ENCODE measurements at places on chromosomes 13 and 19.

DNA sequence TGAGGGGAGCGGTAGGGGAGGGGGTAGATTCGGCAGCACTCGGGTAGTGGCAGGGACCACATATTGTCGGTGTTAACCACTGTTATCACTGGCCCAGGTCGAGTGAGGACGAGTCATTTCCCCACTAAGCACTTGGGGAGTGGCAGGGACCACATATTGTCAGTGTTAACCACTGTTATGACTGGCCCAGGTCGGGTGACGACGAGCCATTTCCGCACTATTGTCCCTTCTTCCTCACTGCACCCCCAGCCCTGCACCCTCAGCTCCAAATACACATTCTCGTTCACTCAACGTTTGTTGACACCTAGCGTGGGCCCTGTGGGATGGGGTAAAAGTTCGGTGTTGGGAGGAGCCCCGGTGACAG, 467 bp upstream of the CLN5 start:
- H3K36me3 ChIP-seq, result peaks cover 3% of the 10 kb centered on the region
- peaks cover 31% of the 10 kb centered on the region for H3K4me1 ChIP-seq
- H3K4me3 ChIP-seq, result peak overlapping the region; percentile 99
- H3K27ac ChIP-seq, result no peak overlapping the region

DNA sequence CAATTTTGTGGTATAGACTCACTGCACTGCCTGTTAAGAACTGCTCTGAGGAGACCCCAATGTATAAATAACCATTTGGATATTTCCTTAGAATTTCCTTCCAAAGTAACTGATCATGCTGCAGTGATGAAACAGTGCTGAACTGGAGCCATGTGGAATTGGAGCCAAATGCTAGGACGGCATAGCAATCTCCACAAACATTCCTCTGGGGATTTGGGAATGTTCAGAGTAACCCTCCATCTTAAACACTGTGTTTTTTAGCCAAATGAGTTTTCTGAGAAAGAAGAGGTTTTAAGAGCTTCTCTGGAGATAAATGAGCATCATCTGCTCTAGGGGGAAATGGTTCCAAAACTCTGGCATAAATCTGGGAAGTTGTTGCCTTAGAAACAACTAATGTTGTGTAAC, 98.2 kb downstream of the OLFM4 start:
- H3K4me1 ChIP-seq, result no peaks in the 10 kb centered on the region
- no peak for DNase-seq

- peak; percentile 90 for DNase-seq
- H3K27ac ChIP-seq, result peak overlapping the region; percentile 100
Measured at GRCh38 chr19:14006766-14007562, 844 bp upstream of the RFX1 start.

GRCh38 chr13:114023716-114024602, 50.1 kb upstream of the C13orf46 start:
- H3K27ac ChIP-seq, result peak overlapping the region; percentile 22
- H3K27me3 ChIP-seq, result no peaks in the 10 kb centered on the region
- no peaks in the 10 kb centered on the region for H3K36me3 ChIP-seq
- peaks cover 38% of the 10 kb centered on the region for H3K4me1 ChIP-seq

DNA sequence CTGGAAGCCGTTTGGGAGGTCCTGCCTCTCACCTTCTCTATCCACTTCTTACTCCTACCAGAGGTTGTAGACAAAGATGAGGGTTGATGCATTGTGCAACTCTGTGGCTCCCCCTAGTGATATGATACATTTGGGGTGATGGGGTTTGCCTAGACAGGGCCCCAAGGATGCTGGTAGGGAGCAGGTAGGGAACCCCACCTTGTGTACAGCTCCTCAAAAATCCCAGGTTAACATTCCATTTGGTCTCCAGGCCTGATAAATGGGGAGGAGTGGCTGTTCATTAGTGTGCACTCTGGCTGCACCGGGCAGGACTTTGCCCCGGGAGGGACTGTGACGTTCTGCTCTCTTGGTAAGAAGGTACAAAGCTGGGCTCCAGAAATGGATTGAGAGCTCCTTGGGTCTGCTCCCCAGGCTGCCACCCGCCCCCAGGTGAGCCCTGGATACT, 19.2 kb downstream of the SIGLEC8 start:
- H3K27me3 ChIP-seq, result peaks cover 28% of the 10 kb centered on the region
- DNase-seq, result no peak
- H3K4me1 ChIP-seq, result no peaks in the 10 kb centered on the region

DNA sequence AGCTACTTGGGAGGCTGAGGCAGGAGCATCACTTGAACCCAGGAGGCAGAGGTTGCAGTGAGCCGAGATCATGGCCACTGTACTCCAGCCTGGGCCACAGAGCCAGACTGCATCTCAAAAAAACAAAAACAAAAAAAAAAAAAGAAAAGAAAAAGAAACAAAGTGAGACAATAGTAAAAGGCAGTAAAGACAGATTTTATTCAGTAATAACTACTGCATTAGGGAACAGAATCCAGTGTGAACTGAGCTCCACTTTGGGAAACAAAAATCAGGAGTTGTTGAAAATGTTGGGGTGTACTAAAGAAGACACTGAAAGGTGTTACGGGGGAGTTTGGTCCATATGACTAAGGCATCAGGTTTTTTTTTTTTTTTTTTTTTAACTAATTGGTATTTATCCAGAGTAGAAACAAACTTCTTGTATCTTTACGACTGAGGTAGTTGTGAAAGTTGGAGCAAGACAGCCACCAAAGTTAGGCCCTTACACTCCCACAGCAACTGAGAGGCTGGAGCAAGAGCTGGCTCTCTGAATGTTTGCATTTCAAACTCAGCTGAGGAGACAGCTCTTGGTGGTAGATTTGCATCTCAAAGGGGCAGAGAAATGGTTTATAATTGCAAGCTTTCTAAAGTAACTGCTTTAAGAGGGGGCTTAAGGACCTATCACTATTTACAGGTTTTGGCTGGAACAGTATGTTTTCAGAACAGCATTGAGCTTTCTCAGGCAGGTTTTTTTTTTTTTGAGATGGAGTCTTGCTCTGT, 24.2 kb downstream of the ZNF607 start:
- peaks cover 9% of the 10 kb centered on the region for H3K4me1 ChIP-seq
- H3K36me3 ChIP-seq, result peaks cover 72% of the 10 kb centered on the region
- no peak overlapping the region for H3K27ac ChIP-seq
- DNase-seq, result no peak

DNA sequence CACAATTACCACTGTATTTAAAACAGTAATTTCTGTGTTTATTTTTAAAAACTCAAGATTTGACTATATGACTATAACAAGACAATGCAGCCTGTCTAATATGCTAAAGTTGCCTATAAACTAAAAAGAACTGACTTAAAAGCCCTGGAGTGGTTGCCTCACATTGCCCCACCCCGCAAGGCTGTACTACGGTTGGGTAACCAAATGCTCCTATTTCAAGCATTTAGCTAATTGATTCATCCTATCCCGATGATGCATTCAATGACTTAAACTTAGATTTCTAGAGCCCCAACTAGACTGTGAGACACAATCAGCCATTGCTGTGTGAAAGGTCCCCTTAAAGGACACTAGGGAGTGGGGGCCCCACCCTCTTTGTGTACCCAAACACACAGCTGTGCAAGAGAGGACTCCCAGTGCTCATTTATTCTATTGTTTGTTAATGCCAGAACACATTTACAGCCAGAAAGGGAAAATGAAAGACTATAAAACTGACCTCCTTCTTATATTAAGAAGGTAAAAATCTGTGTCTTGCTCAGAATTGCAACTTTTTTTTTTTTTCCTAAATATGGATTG, 66.9 kb downstream of the MIPEP start:
- H3K27ac ChIP-seq, result no peak overlapping the region
- H3K27me3 ChIP-seq, result no peaks in the 10 kb centered on the region

DNA sequence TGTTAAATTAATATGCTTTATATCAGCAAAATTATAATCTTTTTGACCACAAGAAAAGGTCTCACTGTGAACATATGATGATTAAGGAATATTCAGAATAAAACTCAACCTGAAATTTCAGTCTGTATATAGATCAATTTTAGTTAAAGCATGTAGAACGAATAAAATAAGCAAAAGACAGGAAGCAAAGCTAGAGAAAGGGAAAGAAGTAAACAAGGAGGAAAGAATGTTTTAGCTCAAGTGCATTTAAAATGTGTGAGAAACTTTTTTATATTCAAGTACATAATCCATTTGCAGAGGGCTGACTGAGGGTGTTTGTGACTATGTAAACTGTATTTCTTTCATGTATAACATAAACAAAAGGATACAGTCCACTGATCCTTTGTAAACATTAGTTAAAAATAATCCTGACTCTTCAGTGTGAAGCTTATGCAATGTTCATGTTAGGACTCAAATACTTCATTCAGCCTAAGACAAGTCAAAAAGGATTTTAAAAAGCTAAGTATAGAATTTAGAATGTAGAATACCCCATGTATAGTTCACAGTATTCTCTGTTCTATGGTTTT, 472.1 kb downstream of the DIAPH3 start:
- H3K4me3 ChIP-seq, result no peak overlapping the region
- DNase-seq, result no peak
- H3K4me1 ChIP-seq, result peaks cover 12% of the 10 kb centered on the region

- H3K4me1 ChIP-seq, result no peaks in the 10 kb centered on the region
- H3K36me3 ChIP-seq, result no peaks in the 10 kb centered on the region
- H3K27ac ChIP-seq, result no peak overlapping the region
- no peak for DNase-seq
- H3K27me3 ChIP-seq, result no peaks in the 10 kb centered on the region
Measured at GRCh38 chr13:38830442-38831045, 143.7 kb downstream of the FREM2 start.

DNA sequence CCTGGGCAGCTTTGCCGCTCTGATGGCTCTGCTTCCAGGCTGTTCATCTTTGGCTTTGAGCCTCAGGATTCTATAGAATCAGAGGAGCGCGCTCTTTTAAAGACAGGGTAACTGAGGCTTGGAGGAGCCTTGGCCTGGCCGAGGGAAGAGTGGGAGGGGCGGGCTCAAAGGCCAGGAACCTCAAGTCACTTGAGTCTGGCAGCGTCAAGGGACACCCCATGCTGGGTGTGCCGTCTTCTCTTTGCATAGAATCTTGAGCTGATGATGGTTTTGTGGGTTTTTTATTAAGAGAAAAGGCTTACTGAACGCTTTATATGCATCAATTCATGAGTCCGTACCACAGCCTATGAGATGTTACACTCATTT, 1.1 kb downstream of the PGLS start:
- DNase-seq, result no peak
- peak overlapping the region; percentile 90 for H3K4me3 ChIP-seq
- peaks cover 37% of the 10 kb centered on the region for H3K36me3 ChIP-seq
- H3K27me3 ChIP-seq, result peaks cover 3% of the 10 kb centered on the region

DNA sequence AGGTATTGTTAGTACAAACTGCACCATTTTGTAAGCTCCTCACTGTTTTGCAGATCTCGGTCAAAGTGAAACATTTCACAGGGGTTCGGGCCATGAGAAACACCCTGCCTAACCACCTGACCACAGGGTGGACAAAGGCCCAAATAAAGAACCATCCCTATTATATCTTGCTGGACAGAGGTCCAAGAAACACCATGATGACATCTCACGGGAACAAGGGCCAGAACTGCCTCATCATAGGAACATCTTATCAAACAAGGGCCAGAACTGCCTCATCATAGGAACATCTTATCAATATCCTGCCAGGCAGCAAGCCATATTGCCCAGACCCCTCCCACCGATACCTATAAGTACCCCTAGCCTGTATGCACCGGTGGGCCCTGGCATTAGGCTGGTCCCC, 99.7 kb downstream of the PCDH9 start:
- H3K4me3 ChIP-seq, result no peak overlapping the region
- H3K36me3 ChIP-seq, result no peaks in the 10 kb centered on the region
- no peaks in the 10 kb centered on the region for H3K27me3 ChIP-seq
- no peak for DNase-seq

DNA sequence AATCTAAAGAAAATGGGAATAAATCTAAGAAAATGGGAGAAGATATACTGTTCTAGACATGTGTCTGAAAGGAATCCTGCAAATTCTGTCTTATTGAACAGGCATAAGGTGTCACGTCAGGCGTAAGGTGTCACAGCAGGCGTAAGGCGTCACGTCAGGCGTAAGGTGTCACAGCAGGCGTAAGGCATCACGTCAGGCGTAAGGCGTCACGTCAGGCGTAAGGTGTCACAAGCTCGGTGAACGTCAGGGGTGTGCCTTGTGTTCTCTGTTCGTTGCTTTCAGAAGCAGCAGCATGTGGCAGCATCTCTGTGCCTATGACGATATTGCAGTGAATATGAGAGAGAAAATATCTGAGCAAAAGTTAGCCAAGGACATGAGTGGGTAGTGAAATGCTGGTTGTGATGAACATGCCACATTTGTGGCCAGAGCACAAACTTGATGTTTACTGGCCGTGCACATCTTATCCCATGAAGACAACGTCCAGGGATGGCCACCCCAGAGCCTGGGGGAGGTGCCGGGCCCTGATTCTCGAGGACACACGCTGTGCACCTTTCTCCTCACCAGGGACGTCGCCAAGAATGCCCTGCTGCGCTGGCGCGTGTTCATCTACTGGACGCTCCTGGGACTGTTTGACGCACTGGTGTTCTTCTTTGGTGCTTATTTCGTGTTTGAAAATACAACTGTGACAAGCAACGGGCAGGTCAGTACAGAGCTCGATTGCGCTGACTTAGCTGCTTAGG, 107.0 kb upstream of the MCF2L start:
- no peak overlapping the region for H3K4me3 ChIP-seq
- H3K27ac ChIP-seq, result peak overlapping the region; percentile 29
- H3K27me3 ChIP-seq, result peaks cover 3% of the 10 kb centered on the region
- H3K36me3 ChIP-seq, result peaks cover 64% of the 10 kb centered on the region
- H3K4me1 ChIP-seq, result peaks cover 14% of the 10 kb centered on the region

DNA sequence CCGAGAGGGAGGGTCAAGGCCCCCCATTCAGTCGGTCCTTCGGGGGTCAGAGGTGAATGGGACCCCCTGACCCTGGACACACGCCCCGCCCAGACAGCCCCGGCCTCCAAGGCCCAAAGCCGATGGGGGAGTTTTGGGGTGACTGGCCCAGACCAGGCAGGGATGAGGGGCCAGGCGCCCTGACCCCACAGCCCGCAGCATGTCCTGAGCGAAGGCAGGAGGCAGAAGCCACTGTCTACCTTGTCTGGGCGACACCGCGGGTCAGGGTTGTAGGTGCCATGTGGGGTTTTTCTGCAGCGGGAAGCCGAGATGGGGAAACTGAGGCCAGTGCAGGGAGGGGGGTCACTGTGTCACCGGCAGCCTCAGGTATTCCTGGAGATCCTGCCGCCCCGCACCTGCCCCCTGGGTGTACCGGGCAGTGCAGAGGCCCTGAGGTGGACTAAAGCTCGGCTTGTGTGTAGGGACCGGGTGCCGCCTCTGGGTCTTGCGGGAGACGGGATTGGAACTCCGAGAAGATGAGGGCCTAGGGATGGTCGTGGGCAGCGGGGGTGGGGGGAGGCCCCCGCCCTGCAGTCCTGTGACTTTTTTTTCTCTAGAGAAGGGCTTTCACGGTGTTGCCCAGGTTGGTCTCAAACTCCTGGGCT, 8.5 kb downstream of the ARID3A start:
- no peak overlapping the region for H3K4me3 ChIP-seq
- H3K27ac ChIP-seq, result no peak overlapping the region
- DNase-seq, result no peak
- peaks cover 5% of the 10 kb centered on the region for H3K27me3 ChIP-seq
- peaks cover 24% of the 10 kb centered on the region for H3K4me1 ChIP-seq

GRCh38 chr19:42033413-42033812, 36.6 kb downstream of the GRIK5 start:
- no peak overlapping the region for H3K27ac ChIP-seq
- H3K4me3 ChIP-seq, result no peak overlapping the region
- DNase-seq, result no peak

GRCh38 chr13:111330066-111330610, 9.7 kb downstream of the TEX29 start:
- H3K27me3 ChIP-seq, result no peaks in the 10 kb centered on the region
- H3K27ac ChIP-seq, result no peak overlapping the region
- H3K4me1 ChIP-seq, result peaks cover 6% of the 10 kb centered on the region
- no peak for DNase-seq

- H3K4me3 ChIP-seq, result no peak overlapping the region
- peak overlapping the region; percentile 17 for H3K27ac ChIP-seq
- H3K4me1 ChIP-seq, result peaks cover 19% of the 10 kb centered on the region
- no peak for DNase-seq
- H3K36me3 ChIP-seq, result no peaks in the 10 kb centered on the region
Measured at GRCh38 chr13:66640231-66640630, 589.9 kb downstream of the PCDH9 start.

Measured in nephron progenitor cell (in vitro differentiated cells).